SK-N-MC (cell line): ENCODE measurements at places on chromosomes 1 and 21.

DNA sequence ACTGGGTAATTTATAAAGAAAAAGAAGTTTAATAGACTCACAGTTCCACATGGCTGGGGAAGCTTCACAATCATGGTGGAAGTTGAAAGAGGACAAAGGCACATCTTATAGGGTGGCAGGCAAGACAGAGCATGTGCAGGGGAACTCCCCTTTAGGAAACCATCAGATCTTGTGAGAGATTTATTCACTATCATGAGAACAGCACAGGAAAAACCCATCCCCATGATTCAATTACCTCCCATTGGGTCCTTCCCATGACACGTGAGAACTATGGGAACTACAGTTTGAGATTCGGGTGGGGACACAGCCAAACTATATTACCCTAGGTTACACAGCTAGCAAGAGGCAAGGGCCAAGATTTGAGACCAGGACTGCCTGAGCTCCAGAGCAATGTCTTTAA is 30.4 kb upstream of the SOX13 start:
- no peak for DNase-seq

DNA sequence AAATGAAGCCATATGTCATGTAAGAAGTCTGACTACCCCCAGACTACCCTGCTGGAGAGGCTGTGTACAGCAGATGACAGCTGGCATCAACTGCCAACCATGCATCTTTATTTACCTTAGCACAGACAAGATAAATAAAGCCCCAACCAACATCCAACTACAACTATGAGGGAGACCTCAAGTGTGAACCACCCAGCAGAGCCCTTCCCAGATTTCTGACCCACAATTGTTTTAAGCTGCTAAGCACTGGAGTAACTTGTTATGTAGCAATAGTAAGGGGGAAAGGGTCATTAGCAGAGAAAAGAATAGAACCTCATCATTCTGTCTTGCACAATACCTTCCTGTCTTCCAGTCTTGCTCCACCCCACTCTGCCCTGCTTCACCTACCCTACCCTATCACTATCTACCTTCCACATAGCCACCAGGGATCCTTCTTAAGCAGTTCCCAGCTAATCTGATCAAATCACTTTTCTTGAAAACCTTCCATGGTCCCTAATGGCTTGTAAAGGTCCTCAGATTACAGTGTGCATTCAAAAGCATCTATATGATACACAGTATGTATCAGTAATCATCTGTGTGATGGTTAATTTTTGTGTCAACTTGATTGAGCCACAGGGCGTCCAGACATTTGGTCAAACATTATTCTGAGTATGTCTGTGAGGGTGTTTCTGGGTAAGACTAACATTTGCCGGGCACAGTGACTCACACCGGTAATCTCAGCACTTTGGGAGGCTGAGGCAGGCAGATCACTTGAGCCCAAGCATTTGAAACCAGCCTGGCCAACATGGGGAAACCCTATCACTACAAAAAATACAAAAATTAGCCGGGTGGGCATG is 19.6 kb upstream of the RBM15 start:
- DNase-seq, result no peak

- DNase-seq, result no peak
Observed at GRCh38 chr1:240294566-240294965, 202.9 kb downstream of the FMN2 start.

- DNase-seq, result no peak
Observed at GRCh38 chr1:211309617-211310016, 17.0 kb upstream of the TRAF5 start.

DNA sequence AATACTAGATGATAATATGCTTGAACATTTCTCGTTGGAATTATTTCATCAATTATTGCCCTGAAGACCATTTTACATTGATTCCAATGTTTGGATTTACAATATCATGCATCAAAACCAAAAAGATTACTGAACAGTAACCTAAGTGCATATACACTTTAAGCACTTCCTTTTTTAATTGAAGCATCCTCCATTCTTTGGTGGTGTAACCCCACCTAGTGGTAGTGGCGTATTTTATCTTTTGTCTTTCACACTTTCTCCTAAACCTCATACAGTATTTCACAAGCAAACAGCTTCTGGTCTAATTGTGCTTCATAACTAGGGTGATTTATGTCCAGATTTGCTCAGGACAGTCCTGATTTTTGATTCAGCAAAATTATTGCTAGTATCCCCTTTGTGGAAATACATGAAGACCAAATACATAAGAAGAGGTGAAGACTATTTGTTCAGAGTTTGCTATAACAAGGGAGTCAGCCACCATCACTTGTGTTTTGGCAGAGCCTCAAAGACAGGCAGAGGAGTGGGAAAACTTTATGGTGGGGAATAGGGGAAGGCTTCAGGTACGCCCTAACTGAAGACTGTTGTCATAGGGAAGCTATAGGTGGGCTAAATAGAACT is 3.4 kb upstream of the NVL start:
- no peak for DNase-seq

DNA sequence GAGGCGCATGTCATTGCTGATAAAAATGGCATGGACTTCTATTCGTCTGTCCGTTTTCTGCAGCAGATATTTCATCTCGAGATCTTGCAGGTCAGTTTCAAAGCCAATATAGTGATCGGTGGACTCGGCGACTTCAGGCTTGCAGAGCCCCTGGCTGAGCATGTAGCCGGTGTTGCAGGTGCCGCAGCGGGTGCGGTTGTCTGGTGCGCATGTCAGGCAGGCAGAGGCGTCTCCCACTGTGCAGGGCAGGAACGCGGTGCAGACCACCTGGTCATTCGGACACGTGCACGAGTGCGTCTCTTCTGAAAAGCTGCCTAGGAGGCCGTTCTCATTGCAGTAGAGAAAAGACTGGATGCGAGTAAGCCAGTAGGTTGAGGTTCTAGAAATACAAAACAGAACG is 378.9 kb downstream of the BRINP3 start:
- no peak for DNase-seq
